ENCODE measurements at places on chromosomes 6 and 20. TPM values are rescaled to one million over a fixed set of nuclear protein-coding genes. Genes with fewer than 3 reads are reported as not detected.
A peak's percentile ranks its signal among the peaks of the same experiment; 100 is the strongest.

DNA sequence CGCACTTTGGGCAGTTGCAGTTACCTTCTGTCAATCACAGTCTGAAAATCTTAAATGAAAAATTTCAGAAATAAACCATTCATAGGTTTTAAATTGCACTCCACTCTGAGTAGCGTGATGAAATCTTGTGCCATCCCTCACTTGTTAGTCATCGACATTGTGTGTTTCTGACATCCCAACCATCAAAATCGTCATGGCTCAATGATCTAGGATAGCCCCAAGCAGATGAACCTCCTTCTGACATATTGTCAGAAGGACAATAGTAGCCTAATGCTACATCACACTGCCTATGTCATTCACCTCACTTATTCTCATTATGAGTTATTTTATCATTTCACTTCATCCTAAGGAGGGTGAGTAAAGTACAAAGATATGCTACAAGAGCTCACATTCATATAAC lies 284.8 kb downstream of the PTPRK start:
- DNase-seq, result no peak

- DNase-seq, result no peak
Observed at GRCh38 chr6:63444768-63445167, 125.0 kb upstream of the LGSN start.

DNA sequence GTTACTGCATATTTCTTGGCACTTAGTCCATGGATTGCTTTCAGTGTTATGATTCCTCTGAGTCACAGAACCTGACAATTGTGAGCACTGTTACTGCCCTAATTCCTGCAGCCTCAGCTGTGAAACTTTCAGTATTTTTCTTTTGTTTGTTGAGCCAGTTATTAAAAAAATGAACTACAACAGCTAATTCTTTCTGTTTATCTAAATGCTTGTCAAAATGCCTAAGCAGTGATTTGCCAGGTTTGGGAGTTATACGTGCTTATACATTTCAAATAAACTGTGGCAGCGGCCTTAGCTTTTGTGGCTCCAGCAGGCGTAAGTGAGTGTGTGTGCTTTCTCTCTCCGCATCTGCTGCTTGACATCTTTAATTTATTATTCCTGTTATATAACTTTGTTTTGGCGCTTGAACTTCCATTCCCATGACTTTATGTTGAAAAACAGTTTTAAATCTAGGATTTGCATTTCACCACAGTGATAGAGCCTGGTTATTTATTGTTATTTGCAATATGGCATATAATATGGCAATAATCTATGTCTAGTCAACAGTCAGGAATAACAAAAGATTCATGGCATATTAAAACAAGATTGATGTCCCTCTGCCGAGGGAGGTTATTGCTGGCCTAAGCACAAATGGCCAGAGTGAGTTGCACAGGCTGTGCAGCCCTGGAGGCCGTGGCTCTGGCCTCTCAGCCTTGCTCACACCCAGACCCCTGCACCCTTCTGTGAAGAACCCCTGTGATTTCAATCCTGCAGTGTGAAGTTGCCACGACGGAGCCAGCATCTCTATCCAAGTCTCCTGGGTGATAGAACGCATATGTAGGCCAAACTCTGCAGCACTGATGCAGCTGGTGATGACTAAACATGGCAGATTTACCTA lies 303.4 kb downstream of the THBS2 start:
- DNase-seq, result peak; percentile 36

- DNase-seq, result no peak
Observed at GRCh38 chr6:87183687-87184086, 28.3 kb downstream of the ZNF292 start.

DNA sequence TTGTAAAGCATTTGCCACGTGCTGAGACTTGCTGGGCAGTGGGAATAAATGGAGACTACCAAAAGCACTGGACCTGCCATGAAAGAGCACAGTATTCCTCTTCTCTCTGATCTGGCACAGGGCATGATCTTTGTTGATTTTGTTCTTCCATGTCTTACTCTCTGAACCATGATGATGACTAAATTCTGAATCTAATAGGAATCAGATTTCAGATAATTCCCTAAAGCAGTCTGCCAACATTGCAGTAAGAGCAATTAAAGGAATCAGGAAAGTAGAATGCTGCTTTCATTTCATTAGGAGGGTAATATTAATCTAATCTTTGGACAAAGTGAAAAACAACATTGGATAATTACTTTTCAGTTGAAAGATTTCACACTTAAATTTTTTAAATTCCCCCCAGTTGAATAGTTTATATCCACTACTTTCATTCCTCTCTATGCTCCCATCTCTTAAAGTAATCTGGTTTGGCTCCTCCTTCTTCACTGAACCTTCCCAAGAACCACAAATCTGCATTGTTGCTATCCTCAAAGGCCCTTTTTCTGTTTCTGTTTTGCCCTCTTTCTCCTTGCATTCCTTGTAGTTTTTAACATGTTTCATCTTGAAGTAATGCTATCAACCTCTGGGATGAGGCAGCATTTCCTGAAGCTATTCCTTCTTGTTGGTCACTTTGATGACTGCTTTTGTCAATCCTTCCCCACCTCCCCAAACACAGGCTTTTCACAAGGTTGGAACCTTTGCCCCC lies 243.2 kb upstream of the TENT5A start:
- no peak for DNase-seq

DNA sequence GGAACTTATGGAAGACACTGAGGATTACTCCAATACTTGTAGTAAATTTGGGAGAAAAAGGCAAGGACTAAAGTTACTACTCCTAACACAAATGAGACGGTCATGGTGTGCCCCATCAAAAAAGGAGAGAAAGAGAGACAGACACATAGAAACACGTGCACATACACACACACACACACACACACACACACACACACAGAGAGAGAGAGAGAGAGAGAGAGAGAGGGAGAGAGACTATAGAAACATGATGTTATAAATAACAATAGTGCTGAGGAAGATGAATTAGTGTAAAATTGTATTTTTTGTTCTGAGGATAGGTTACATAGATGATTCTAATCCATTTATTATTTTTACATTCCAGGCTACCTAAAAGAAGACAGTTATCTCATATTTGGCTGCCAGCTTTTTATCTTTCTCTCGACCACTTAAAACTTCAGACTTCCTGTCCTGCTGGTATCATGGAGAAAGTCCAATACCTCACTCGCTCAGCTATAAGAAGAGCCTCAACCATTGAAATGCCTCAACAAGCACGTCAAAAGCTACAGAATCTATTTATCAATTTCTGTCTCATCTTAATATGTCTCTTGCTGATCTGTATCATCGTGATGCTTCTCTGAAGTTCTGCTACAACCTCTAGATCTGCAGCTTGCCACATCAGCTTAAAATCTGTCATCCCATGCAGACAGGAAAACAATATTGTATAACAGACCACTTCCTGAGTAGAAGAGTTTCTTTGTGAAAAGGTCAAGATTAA lies 10.5 kb downstream of the PLN start:
- no peak for DNase-seq

DNA sequence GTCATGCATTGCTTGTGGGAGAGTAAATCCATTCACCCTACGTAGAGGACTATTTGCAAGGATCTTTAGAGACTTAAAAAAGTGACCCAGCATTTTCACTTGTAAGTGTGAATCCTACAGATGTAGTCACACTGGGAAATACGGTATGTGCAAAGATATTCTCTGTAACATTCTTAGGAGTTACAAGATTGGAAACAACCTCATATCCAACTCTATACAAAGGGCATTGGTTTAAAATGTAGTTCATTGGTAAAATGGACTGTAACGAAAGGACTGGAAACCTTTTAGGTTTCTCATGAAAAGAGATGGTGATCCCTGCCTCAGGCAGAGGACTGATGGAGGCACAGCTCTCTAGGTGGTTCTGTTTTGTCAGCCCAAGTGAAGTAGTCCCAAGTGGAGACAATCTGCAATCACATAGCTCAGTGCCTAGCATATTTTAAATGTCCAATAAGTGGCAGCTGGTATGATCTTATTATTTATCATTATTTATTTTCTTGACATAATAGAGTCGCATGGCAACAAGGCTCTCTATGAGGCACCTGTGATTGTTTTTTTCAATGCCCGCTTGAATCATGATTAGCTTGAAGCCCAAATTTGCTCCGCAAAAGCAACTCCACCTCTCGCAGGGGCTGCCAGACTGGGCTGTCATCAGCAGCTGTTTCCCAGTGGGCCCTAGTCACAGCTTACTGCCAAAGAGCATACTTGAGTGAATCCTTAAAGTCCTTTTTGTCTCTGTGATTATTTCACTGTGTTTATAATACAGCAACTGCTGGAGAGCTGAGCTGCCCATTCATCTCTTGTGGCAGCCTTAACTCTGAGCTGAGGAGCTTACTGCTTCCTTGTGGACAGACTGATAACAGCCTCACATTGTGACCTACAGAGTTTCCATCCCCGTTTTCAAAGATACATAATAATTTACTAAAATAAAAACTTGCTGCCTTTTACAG lies 19.8 kb upstream of the ENPP1 start:
- DNase-seq, result no peak

DNA sequence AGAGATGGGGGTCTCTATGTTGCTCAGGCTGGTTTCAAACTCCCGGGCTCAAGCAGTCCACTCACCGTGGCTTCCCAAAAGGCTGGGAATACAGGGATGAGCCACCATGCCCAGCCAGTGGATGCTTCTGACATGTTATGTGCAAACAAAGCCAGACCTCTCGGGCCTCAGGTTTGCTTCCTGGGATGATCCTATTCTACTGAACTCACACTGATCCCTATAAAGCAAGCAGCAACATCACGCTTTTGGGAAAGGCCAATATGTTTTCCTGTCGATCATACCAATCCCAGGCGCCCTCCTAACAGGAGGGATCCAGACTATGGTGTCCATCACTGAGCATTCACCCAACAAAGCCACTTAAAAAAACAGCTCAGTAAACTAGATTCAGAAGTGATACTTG lies 60.2 kb downstream of the CSE1L start:
- no peak for DNase-seq

Gene CTAGE9
- not detected for total RNA-seq

Gene ARMC12
- 0.40 TPM for total RNA-seq

DNA sequence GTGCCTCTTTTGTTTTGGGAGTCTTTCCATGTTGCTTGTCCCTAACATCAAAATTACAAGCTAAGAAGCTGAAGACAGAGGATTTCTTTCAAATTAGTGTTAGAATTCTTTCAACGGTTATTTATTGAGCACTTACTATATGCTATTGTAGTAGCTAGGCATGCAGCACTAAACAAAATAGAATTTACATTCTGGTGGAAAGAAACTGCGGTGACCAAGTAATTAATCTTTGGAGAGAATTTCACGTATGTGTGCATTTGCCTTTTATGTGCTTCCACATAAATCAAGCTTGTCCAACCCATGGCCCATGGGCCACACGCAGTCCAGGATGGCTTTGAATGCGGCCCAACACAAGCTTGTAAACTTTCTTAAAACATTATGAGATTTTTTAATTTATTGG lies 33.0 kb upstream of the DUSP22 start:
- DNase-seq, result no peak

Gene LTB
- total RNA-seq, result 1.9 TPM

DNA sequence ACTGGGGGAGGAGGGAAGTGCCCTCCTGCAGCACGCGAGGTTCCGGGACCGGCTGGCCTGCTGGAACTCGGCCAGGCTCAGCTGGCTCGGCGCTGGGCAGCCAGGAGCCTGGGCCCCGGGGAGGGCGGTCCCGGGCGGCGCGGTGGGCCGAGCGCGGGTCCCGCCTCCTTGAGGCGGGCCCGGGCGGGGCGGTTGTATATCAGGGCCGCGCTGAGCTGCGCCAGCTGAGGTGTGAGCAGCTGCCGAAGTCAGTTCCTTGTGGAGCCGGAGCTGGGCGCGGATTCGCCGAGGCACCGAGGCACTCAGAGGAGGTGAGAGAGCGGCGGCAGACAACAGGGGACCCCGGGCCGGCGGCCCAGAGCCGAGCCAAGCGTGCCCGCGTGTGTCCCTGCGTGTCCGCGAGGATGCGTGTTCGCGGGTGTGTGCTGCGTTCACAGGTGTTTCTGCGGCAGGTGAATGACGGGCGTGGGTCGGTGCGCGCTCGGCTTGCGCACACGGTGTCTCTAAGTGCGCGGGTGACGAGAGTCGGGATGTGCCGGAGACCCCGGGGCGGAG lies at the start of gene CDKN1A:
TSS of gene CDKN1A (plus strand) at position 227 of the 555 bp plus-strand sequence. CDS start 5,388 bp downstream, outside the sequence.
- no peak for DNase-seq

- DNase-seq, result no peak
Observed at GRCh38 chr6:170314983-170315382, 8.4 kb downstream of the FAM120B start.

Gene TNFRSF6B
- 1.1 TPM for total RNA-seq

- no peak for DNase-seq
Observed at GRCh38 chr20:62477669-62478455, 2.1 kb upstream of the GATA5 start.

DNA sequence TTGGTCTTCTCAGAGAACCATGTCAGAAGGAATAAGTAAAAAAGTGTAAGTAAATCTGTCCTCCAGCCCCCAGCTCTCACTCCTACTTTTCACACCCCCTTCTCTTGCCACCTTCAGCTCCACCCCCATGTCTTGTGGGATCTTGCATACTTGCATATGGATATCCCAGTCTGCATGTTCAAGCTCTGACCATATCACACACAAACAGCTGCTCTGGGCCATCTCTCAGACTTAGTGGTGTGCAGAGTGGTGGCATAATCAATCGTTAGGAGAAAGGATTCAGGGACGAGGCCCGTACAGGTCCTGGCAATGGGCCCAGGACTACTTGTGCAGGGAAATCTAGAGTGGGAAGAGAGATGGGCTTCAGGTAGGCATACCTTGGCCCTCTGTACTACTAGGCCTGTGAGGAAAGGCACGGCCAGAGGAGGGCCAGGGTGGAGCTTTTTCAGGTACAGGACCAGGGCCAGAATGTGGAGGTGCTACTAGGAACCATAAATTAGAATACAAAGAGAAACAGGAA lies 112.0 kb upstream of the SGK1 start:
- DNase-seq, result no peak

GRCh38 chr20:44720621-44720996 lies 5.4 kb downstream of the CCN5 start:
- no peak for DNase-seq

GRCh38 chr6:46287681-46288080 lies 116.9 kb upstream of the ENPP5 start:
- DNase-seq, result no peak

DNA sequence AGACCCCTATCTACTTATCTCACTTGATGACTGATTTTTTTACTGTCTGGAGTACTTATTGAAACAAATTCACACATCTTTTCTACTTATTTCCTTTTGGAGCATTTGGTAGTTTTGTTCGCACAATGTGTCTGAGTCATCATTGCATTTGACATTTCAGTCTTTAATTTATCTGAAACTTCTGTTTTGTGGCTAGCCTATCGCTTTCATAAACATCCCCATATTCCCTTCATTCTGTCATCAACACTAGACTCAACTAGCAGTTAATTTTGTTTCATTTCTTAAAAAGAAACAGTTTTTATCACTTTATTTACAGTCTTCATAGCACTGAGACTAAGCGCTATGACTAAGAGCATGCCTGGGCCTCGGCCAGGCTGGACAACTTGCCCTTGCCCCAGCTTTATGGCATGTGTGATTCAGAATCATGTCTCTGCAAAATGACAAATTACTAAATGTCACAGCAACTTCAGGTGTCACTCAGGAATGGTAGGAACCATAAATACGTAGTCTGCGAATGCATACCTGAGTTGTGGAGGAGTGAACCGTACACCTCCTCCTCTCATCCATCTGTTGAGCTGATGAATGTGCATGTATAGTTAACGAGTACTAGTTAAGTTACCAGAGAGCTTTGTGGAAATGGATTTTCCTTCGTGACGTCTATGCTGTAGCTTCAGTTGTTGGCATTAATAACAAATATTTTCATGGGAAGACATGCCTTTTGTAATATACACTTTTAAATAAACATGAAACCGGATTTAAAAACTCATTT lies 16.2 kb downstream of the L3MBTL3 start:
- DNase-seq, result no peak

Gene WFDC2
- total RNA-seq, result 7.0 TPM

Gene PROKR2
- total RNA-seq, result 3.2 TPM

- DNase-seq, result no peak
Observed at GRCh38 chr6:114588726-114589125, 245.9 kb upstream of the HS3ST5 start.
